ENCODE measurements at places on chromosomes 11 and 22.

- no peak for DNase-seq
Observed at GRCh38 chr11:122791836-122792235, 46.5 kb upstream of the CRTAM start.

- DNase-seq: no peak
Observed at GRCh38 chr22:22879675-22880155, 7.9 kb upstream of the IGLL5 start.

DNA sequence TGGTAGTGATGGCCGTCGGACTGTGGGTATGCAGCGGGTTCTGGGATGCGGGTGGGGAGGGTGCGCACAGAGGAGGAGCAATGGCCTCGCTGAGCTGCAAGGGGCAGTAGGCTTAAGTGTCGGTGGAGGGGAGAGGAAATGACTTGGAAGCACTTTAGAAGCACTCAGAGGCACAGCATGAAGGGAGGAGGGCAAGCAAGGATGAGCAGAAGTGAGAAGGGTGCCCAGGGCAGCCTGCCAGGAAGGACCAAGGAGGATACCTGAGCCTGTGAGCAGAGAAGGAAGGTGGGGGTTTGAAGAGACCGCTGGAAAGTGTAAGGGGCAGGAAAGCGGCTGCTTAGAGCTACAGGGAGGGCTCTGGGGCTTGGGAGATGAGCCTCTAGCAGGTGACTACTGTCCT lies 330 bp downstream of the SLC5A1 start:
- DNase-seq: no peak

GRCh38 chr11:35932681-35933319 lies 11.1 kb upstream of the LDLRAD3 start:
- no peak for DNase-seq

GRCh38 chr11:126354631-126355323 lies 709 bp upstream of the ST3GAL4 start:
- no peak for DNase-seq

DNA sequence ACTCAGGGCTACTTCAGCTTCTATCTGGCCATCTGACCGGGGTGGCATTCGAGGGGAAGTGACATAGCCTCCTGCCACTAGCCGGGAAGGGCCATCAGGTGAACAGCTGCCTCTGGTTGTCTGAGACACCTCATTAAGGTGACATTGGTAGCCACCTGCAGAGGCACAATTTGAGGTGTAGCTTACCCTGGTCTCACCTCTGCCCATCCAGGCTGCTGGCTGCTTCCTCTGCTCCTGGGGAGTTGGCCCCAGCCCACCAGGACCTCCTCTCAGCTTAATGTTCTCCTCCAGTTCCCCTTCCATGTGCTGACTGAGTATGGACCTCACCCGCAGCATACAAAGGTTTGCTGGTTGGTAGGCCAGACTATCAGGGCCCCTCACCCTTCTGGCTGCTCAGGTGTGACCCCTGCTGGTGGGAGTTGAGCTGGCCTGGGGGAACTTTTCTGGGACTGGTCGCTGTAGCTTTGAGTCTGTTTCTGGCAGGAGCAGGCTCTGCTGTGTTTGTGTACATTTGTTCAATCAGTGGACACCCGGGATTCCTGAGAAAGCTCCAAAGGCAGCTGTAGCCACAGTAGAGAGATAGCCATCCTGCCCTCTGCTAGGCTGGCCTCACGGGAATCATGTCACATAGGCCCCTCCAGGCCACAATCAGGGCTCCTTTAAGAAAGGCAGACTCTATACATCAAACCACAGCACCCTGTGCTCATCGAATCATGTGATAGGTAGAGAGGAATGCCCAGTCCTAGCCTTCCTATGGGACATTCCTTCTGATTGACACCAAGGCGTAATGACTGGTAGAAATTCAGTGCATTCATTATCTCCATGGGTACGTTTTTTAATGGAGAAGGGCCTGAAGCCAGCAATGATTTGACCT lies 295.1 kb upstream of the PLET1 start:
- DNase-seq: no peak

DNA sequence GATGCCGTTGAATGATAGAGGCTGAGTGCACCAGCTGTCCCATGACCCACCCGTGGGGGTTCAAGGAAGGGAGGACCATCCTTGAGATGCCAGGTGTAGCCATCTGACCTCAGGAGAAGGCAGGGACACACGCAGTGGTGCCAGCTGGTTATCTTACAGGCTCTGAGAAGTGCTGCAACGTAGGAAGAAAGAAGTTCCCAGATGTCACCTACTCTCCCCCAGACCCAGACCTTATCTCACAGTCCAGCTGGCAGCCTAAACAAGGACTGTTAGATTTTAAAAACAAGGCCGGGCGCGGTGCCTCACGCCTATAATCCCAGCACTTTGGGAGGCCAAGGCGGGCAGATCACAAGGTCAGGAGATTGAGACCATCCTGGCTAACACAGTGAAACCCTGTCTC lies 1307.6 kb downstream of the TBC1D22A start:
- no peak for DNase-seq

DNA sequence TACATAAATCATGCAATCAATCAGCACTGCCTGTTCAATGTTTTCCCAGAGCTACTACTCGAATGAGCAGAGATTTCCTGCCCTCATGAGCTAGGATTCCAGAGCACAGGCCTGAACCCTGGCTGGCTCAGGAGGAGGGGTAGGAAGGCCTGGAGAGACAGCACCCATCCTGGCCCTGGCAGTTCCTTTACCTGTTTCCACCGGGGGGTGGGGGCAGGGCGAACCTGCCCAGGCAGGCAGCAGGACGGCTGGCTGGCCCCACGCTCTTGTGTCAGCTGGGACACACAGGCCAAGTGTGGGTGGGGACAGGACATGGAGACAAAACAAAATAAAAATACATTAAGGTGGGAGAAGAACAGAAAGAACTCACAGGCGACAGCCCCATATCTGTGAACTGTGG lies 109.8 kb upstream of the BID start:
- DNase-seq: no peak
